ENCODE measurements at places on chromosomes 7 and 10.

GRCh38 chr7:107701191-107701590, 40.6 kb downstream of the SLC26A4 start:
- DNase-seq = no peak

DNA sequence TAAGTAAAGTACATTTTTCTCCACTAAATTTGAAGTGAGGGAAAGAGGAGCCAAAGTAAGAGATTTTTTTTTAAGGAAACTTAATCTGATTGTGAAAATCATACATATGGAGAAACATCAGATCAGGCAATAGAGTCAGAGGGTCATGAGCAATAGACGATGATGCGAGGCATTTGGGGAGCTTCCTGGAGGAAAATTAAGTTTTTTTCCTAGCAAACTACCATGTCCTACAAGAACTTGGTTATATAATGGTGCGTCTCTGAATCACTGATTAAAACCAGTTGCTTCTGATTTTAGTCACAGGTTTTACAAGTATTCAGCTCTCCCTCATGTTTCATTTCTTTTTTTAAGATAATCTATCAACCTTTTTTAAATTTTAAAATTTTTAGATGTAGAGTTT, 52.1 kb upstream of the MTURN start:
- DNase-seq = no peak

- peak; percentile 76 for DNase-seq
These were observed 42.3 kb downstream of the NOC3L start for GRCh38 chr10:94320285-94320914.

DNA sequence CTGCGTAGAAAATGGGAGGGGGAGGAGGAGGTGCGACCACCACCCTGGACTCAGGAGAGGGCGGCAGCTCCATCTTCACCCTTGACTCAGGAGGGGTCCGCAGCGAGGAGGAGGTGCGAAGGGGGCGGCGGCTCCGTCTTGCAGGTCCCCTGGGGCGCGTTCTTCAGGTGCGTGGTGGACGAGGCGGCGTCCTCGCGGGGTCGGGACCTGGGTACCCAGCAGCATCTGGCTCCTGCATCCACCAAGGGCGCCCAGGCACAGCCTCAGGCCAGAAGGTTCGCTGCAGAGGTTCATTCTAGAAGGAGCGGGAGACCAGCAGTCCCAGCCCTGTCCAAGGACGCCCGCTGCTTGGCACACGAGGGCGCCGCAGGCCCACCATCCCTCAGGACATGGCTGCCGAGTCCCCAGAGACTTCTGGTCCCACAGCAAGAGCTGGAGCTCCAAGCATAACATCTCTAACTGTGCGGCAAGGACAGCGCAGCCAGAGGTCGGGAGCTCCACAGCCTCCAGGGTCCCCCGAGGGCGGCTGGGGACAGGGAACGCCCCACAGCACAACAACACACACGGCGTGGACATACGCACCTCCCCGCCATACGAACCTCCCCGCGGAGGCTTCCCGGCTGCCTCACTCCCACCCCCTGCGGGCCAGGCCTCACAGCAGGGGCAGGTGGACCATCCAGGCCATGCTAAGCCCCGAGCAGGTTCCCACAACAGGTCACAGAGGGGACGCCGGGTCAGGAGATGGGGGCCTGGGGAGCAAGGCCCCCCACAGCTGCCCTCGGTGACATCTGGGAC, 16.8 kb upstream of the DPYSL4 start:
- DNase-seq = peak; percentile 11

GRCh38 chr10:49600781-49601400, 9.2 kb upstream of the SLC18A3 start:
- DNase-seq = no peak

GRCh38 chr7:116024826-116025809, 5.4 kb downstream of the TFEC start:
- DNase-seq = no peak

DNA sequence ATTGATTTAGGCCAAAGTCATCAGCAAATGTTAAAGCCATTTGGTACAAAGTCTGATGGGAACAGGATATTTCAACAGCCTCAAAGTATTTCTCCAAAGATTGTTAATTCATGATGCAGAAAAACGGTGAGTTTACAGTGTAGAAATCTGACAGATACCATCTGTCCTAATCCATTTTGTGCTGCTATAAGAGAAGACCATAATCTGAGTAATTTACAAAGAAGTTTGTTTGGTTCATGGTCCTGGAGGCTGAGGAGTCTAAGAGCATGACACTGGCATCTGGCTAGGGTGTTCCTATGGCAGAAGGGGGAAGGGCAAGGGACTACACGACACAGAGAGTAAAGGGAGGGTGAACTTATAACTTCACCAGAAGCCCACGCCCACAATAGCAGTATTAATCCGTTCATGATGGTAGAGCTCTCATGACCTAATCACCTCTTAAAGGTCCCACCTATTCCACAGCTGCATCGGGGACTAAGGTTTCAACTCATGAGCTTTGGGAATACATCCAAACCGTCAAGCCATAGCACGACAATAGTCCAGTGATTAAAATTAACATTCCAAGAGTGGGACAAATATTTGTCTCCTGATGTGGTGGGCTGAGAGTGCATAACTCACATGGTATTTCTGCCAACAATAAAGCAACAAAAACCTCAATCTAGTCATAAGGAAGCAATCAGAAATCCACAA, 298.6 kb upstream of the AKR1E2 start:
- DNase-seq = no peak

GRCh38 chr7:80807166-80807900, 111.5 kb downstream of the SEMA3C start:
- DNase-seq = no peak

DNA sequence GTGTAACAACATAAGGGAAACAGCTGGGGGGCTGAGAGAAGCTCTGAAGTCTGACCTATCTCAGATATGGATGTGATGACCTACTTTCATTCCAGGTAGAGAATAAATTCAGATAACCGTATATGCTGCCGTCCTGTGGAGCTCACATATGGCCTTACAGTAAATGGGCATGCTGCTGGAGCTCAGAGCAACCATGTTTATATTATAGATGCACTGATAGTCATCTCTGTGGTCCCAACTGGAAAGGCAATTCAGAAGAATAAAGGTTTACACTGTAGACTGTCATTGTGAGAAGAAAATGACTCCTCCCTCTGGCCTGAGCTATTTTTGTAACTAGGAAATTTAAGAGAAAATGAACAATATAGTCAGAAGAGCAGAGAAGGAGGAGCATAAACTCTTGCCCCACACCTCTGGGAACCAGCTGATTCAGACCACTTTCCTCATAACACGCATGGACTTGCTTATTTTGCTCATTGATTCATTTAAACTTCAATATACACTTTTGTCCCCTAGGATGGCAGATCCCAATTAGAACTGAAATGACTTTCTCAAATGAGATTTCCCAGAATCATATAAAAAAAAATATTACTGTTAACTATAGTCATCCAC, 69.9 kb upstream of the NXPH1 start:
- DNase-seq = no peak

- DNase-seq = no peak
These were observed 2.2 kb upstream of the ABCF2 start for GRCh38 chr7:151229249-151229648.

All from glutamatergic neuron (in vitro differentiated cells).